ENCODE measurements at places on chromosomes 11 and 22.

DNA sequence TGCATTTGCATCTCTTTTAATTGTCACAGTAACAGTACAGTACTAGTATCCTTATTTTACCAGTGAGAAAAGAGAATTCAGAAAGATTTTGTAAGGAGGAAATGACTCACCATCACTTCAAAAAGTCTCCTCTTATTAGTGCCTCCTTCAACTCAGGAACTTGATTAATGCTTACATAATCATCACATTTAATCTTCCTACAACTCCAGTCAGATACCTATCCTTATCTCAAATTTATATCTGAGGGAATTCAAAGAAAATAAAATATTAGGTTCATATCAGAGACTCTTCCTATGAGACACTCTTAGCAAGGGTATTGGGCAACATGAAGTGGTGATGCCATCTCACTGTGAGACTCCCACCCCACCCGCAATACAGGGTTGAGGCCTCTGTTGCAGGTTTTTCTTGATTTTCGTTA lies 26.1 kb upstream of the CTSC start:
- no peak for DNase-seq

DNA sequence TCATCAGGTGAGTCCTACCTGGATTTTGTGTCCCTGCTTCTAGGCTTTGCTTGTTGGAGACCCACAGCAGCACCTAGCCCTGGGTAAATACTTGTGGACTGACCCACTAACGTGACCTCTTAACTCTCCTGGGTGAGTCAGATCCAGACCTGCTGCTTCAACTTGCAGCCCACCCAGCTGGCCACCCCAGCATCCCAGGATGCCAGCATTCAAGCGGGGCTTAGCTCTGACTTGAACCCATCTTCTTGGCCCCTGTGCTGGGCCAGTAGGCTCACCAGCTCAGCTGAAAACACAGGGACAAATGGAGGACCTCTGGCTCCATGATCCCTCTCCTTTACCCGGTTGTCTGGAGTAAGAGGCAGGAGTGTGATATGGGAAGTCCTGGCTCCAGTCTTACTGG lies 33.5 kb downstream of the PARVG start:
- no peak for DNase-seq

- no peak for DNase-seq
Observed at GRCh38 chr11:117816846-117817367, 7.6 kb downstream of the FXYD2 start.

DNA sequence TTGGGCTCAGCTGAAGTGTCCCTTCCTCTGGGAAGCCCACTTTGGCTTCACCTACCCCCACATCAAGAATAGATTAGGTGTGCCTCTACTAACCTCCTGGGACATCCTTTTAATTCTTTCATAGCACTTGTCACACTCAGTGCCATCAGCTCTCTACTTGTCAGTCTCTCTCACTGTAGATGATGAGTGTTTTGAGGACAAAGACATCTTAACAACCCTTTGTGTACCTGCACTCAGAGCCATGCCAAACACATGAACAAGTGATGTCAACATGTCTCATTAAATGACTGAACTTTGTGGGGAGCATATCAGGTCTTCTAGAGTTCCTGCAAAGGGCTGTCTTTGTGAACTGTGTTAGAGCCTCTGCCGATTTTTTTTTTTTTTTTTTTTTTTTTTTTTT lies 87.0 kb upstream of the AMOTL1 start:
- DNase-seq, result no peak

DNA sequence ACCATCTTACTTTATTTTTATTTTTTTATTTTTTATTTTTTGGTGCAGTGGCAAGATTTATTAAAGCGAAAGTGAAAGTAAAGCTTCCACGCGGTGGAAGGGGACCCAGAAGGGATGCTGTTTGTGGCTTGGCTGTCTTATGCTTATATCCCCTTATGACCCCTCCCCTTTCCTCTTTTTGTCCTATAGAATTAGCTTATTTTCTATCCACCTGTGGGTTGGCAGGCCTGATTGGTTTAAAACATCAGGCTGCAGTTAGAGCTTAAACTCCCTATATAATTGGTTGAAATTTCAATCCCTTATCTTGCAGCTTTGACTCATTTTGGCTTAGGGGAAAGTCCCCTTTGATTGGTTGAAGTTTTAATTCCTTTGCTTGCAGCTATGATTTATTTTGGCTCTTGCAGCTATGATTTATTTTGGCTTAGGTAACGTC lies 50.5 kb downstream of the NNMT start:
- no peak for DNase-seq

- no peak for DNase-seq
Observed at GRCh38 chr11:108906329-108906728, 241.5 kb downstream of the DDX10 start.

DNA sequence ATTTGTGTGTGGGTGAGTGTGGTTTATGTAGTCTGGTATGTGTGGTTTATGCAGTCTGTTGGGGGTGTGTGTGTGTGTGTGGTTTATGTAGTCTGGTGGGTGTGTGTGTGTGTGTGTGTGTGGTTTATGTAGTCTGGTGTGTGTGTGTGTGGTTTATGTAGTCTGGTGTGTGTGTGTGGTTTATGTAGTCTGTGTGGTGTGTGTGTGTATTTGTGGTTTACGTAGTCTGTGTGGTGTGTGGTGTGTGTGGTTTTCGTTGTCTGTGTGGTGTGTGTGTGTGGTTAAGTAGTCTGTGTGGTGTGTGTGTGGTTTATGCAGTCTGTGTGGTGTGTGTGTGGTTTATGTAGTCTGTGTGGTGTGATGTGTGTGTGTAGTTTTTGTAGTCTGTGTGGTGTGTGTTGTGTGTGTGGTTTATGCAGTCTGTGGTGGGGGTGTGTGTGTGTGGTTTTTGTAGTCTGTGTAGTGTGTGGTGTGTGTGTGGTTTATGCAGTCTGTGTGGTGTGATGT lies 26.2 kb upstream of the PARVG start:
- DNase-seq, result no peak

DNA sequence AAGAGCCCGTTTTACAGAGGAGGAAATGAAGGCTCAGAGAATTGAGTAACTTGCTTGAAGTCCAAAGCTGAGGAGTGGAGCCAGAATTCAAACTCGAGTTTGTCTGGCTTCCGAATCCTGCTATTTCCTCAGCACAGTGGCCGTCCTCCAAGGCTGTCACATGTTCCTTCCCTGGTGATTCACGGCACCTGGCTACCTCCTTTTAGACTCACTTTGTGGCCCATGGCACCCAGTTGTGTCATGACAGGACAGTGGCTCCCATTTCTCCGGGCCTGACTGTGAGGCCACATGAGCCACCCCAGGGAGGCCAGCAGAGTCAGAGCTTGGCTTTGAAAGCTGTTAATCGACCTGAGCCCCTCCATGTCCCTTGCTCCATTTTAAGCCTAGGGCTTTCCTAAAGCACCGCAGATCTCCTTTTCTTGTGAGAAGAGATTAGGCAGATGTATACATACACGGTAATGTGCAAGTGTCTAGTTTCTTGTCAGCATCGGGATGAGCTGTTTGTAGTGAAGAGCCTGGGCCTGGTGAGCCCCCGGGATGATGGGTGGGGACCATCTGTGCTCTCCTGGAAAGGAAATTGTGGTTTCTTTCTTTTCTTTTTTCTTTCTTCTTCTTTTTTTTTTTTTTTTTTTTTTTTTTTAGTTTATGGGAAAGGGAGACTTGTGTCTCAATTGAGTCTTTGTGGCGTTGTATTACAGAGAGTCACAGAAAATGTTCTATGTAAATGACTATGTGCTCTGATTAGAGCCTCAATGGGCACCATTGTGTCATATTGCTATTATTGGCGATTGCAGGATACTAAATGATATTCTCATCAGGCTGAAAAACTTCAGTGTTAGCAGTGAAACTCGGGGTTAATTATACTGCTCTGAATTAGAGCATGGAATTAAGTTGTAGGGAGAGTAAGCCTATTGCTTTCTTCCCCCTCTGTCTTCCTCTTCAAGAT lies 54.8 kb downstream of the PTPRJ start:
- DNase-seq, result no peak

GRCh38 chr11:63670433-63671321 lies 499 bp downstream of the ATL3 start:
- peak; percentile 29 for DNase-seq

DNA sequence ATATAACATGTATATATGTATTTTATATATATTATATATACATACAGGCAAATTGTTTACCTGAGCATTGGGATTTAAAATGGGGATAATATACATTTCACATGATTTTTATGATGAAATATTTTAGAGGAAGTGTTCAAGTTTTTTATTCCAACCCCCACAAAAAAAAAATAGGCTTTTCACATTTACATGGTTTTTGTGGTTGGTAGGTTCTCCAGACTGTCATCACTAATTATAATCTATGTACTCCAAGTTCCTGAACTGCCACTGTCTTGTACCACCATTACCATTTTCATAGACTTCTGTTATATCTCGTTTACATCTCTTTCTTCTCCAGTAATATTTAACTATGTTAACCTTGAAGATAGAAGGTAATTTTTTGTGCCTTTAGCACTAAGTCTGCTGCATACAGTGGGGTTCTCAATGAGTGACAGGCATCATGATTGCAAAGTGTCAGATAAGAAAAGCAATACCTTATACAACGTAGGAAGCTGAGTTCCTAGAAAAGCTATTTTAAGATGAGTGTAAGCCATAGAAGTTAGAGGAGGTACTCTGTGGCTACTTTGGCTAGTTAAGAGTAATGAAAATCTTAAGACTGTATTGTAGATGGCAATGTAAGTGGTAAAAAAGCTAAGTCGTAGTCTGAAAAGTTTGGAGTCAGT lies 5.2 kb downstream of the TMEM126A start:
- DNase-seq, result no peak

- no peak for DNase-seq
Observed at GRCh38 chr11:91869686-91870085, 354.9 kb upstream of the FAT3 start.

DNA sequence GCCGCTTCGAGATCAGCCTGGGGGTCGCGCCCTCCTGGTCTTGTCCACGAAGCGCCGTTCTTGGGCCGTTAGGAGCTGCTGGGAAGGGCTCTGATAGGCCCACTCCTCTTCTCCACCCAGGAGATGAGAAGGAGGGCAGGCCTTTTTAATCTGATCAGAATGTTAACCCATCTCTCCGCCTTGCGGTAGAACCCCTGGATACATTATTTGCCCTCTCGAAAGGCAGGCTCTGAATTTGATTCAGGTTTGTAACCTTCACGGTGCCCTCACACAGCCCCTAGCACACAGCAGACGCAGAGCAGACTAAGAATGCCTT lies at the start of gene CCDC83:
TSS of gene CCDC83 (plus strand) at position 43 of the 316 bp plus-strand sequence. CDS start 9,741 bp downstream, outside the sequence.
- DNase-seq, result no peak

DNA sequence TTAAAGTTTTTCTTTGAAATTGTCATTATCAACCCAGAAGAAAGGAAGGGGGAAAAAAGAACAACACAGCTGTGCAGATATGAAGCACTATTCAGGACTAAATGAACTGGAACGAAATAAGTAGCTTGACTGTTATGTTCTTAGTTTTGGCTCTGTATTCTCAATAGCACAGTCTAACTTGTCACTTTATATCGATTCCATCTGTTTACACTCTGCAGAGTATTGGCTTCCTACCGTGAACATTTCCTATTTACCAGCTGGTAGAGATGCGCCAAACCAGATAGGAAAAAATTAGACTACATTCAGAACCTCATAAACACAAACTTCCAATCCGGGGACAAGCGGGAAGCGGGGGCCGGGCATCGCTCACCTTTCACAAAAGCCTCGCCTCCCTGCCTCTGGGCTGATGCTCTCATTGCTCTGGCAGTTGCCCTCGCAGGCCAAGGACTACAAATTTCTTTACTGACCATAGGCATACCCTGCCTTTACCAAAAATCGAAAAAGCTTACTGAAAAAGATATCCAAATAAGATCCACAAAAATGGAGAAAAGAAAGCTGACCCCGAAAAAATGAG lies 66.2 kb downstream of the EFCAB6 start:
- no peak for DNase-seq

DNA sequence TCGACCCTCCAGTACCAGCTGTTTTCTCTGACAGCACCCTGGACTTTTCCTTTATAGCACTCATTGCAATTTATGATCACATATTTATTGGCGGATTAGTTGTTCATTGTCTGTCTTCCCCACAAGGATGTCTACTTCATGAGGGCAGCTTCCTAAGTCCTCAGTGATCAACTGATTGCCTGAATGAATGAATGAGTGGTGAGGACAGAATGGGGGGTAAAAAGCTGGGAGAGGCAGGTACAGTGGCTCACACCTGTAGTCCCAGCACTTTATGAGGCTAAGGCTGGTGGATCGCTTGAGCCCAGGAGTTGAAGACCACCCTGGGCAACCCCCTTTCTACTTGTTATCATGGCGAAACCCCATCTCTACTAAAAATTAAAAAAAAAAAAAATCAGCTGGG lies 11.1 kb upstream of the SOX10 start:
- no peak for DNase-seq

- DNase-seq, result no peak
Observed at GRCh38 chr22:47401592-47401898, 639.1 kb downstream of the TBC1D22A start.

GRCh38 chr22:32820131-32821119 lies 18.9 kb downstream of the TIMP3 start:
- no peak for DNase-seq

- DNase-seq, result no peak
Observed at GRCh38 chr11:57426439-57426928, 437 bp downstream of the SLC43A3 start.

DNA sequence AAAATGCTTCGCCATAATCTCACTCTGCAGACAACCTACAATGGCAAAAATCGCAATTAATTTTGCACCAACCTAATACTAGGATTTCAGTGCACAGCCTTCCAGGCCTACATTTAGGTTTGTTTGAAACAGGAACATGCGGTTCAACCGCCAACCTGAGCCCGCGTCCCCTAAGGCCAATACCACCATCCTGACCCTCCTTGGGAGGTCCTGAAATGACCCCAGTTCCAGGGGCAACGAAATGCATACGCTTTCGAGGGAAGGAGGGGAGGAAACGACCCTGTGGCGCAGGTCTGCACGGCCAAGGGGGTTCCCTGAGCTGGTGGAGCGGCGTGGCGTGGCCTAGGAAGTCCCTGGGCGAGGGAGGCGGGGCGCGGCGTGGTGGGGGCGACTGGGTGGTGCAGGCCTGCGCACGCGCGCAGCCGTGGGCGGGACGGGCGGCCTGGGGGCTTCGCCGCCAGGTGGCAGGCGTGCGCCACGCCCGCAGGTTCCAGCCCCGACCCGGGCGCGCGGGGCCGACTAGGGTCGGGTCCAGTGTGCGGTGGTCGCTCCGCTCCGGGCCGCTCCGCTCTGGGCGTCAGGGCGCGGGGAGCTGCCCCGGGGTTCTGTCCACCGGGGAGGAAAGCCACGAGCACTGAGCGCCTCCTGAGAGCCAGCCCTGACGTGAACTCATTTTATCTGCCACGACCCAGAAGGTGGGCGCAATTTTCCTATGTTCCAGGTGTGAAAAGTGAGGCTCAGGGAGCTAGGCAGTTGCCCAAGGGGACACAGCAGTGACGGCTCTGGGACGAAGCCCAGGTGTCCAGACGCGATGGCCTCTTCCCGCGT lies 94.1 kb downstream of the SWAP70 start:
- peak; percentile 96 for DNase-seq

GRCh38 chr11:100712583-100712982 lies 25.5 kb downstream of the ARHGAP42 start:
- no peak for DNase-seq

GRCh38 chr11:76625472-76626186 lies 44.9 kb downstream of the LRRC32 start:
- no peak for DNase-seq

DNA sequence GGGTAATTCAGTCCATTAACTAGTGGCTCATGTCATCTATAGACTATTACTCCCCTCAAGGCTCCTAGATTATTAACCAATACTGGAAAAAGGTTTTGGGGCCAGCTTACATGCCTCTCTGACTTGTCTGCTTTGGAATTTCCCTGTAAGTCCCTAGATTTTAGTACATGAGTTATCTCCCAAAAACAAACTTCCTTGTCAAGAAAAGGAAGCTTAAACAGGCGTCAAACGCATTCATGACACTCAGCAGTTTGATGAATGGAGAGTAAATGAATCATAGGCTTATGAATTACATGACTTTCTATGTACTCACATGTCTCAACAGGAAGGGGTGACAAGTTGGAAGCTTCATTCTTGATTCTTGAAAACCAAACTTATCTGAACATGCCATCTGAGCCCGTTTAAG lies 70.8 kb downstream of the BLID start:
- DNase-seq, result no peak
